ENCODE measurements at places on chromosomes 3 and 15.
A peak's percentile ranks its signal among the peaks of the same experiment; 100 is the strongest.

- no peak for DNase-seq
Observed at GRCh38 chr3:100899440-100900091, 93.7 kb downstream of the ABI3BP start.

GRCh38 chr15:76209942-76210341 lies 101.3 kb downstream of the ETFA start:
- DNase-seq: no peak

GRCh38 chr15:73050561-73051295 lies 1.5 kb upstream of the NEO1 start:
- DNase-seq: no peak

GRCh38 chr15:37102305-37103162 lies 2.2 kb upstream of the MEIS2 start:
- DNase-seq: no peak

GRCh38 chr3:55458181-55458790 lies 28.8 kb downstream of the WNT5A start:
- DNase-seq: no peak

GRCh38 chr3:55282994-55283393 lies 204.1 kb downstream of the WNT5A start:
- DNase-seq: no peak

DNA sequence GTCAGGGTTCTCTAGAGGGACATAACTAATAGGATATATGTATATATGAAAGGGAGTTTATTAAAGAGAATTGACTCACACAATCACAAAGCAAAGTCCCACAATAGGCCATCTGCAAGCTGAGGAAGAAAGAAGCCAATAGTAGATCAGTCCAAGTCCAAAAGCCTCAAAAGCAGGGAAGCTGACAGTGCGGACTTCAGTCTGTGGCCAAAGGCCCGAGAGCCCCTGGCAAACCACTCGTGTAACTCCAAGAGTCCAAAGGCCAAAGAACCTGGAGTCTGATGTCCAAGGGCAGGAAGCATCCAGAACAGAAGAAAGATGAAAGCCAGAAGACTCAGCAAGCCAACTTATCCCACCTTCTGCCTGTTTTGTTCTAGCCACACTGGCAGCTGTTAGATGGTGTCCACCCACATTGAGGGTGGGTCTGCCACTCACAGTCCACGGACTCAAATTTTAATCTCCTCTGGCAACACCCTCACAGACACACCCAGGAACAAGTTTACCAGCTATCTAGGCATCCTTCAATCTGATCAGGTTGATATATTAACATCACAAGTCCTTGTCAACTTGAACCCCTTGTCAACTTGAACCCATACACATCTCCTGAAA lies 54.2 kb upstream of the ACAD9 start:
- no peak for DNase-seq

GRCh38 chr15:57422113-57422754 lies 45.9 kb downstream of the CGNL1 start:
- no peak for DNase-seq

DNA sequence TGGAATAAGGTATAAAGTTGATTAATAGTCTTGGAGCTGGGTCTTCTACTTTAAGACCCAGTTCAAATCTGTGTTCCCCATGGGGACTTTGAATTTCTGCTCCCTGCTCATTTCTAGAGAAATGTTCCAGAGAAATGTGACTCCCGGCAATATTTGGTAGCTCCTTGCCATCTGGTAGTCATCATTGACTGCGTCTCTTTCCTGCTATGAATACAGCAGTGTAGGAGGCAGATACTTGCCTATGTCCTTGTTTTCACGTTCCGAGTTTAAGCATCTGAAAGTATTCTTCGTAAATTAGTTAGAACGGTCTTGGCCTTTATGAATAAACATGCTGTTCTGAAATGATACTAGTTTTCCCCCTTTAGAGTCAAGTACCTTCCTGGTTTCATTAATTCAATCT lies 352.9 kb downstream of the PTPRG start:
- no peak for DNase-seq

GRCh38 chr3:192409838-192410683 lies 317.3 kb downstream of the FGF12 start:
- no peak for DNase-seq

- DNase-seq: peak; percentile 77
Observed at GRCh38 chr15:89768071-89768500, 8.0 kb upstream of the MESP2 start.

- no peak for DNase-seq
Observed at GRCh38 chr15:86756688-86757087, 677.0 kb downstream of the AGBL1 start.

DNA sequence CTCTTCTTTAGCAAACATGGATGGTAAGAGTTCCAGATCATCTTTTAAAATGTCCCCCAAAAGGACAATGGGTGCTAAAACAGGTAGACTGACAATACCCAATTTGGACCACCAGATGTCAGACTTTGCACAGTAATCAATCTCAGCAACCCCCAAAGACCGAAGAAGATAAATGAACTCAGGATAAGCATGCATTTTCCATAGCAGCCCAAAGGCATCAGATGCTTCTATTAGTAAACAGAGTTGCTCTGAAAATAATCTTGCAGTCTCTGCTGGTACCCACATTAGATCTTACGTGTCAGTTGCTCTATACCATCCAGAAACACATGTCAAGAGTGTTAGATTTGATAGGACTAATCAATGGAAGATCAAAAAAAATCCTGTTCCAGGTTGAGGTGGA lies 20.6 kb downstream of the MYH15 start:
- no peak for DNase-seq

DNA sequence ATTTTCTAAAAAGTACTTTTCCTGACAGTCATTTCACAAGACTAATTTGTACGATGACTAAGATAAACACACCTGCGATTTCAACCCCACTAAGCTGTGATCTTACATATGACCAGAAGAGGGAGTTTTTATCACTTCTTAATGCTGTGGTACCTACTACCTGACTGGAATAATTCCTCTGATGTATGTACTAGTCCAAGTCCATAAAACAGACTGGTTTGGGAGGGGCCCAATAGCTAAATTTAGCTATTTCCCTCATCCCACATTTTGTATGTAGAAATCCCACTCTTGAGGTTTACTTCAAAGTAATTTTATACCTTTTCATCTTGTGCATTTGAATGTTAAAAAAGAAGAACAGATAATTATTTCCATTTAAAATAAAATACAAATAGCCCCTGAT lies 49.7 kb upstream of the SCAANT1 start:
- DNase-seq: no peak

DNA sequence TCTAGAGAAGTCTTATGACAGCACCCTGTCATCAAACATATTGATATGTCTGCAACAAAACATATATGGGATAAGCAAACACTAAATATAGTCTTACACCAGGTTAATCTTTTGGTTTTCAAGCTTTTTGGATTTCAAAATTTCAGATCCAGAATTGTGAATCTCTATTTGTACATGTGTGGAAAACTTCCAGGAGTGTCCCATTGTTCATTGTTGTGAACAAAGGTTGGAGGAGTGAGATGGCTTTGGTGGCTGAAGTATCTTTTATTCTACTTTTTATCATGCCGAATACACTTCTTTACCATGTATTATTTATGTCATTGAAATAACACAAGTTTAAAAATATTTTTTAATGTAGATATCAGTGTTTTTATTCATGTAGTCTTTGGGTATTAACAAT lies 5.9 kb upstream of the FHIT start:
- DNase-seq: no peak

- DNase-seq: no peak
Observed at GRCh38 chr3:171236265-171237008, 209.9 kb upstream of the SLC2A2 start.

GRCh38 chr3:57163751-57164150 lies 1.4 kb downstream of the IL17RD start:
- no peak for DNase-seq

DNA sequence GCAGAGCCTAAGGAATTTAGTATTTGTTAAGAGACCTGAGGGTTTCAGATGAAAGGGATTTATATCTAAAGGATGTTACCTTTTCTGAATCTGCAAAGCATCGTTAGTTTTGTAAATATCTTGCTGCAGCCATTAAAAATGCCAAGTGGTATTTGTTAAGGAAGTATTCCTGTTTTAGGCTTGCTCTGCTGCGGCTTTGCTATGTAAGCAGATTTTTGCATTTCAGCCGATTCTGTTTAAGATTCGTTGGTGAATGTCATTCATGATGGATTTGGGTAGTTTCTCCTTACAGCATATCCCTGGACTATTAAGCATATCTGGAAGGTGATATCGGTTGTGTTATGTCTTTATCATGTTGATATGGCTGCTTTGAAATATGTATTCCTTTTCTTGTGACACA lies 1.0 kb downstream of the USP8 start:
- no peak for DNase-seq

DNA sequence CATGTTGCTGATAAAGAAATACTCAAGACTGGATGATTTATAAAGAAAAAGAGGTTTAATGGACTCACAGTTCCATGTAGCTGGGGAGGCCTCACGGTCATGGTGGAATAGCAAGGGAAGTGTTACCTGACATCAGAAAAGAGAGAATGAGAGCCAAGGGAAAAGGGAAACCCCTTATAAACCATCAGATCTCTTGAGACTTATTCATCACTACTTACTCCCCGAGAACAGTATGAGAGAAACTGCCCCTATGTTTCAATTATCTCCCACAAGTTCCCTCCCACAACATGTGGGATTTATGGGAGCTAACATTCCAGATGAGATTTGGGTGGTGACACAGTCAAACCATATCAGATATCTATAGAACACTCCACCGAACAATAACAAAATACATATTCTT lies 904.6 kb downstream of the PDCD6IP start:
- DNase-seq: no peak

DNA sequence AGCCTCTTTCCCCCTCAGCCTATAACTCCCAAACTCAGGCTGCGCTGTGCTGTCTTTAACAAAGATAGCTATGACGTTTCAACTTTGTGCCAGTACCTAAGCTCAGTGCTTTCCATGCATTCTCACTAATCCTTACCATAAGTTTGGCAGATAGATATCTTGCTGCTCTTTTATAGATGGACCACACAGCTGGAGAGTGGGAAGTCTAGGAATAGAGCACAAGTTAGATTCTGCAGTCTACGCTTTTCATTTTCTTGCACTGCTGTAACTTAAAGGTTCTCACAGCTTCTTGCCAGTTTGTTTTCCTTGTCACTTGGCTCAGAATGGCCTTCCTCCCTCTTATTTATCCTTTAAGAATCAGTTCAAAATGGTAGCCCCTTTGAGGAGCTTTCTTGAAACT lies 468.8 kb downstream of the CNTN4 start:
- no peak for DNase-seq

DNA sequence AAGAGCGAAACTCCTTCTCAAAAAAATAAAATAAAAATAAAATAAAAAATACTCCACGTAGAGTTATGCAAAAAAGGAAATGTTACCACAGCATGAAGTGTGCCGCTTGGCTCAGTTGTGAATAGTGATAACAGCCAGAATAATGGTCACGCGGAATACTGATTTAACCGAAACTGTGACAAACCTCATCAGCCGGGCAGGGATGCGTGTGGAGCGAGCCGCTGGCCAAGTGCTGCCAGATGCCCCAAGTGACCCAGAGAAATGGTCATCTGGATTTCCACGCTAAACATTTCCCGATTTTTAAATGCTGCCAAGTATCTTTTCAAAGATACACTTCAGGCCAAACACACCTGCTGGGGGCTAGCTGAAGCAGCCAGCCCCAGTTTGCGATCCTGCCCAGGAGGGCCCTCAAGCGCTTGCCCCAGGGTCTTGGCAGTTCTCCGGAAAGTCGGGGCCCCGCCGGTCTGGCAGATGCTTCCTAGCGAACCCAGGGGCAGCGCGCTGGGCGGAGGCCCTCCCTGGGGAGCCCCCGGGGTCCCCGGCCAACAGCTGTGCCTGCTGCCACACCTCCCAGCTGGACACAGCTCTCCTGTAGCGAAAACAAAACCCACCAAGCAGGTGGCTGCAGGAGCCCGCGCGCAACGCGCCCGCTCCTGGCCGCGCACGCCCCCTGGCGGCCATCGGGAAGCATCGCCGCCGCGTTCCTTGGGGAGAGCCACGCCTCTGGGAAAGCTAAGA lies 35.1 kb downstream of the CMTM6 start:
- DNase-seq: peak; percentile 88

DNA sequence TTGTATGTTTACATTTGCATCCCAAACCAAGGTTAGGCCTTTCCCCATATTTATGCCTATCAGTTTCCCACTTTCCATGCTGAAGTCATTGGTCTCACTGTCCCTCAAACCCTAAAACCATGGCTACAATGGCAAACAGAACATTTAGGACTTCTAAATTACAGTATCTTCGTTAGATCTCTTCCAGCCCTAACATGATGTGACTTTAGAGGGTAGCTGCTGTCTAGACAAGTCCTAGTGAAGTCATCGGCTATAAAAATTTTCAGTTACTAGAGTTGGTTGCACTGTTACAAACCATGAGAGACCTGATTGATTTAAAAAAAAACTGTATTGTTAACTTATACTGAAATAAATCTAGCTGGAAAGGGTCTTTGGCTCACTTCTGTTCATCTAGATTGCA lies 54.6 kb downstream of the TM4SF4 start:
- no peak for DNase-seq

GRCh38 chr3:104040896-104041295 lies 1325.8 kb upstream of the ALCAM start:
- no peak for DNase-seq

GRCh38 chr15:72176159-72176558 lies 21.4 kb downstream of the GRAMD2A start:
- DNase-seq: peak; percentile 60

DNA sequence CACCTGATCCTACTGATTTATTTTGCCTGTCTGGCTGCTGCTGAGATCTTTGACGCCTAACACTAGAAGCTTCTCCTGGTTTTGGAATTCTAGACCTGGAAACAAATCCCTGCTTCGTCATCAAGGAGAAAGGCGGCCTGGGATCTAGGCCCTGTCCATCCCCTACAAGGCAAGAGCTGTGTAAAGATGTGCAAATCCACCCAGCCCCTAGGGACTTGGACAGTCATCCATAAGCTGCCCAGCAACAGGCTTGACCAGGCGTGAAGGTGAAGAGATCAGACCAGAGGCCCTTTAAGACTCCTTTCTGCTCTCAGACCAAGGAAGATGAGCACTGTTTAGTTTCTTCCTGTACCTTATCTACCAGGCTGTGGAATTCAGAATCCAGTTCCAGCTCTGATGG lies 32.2 kb downstream of the SLC41A3 start:
- no peak for DNase-seq

- DNase-seq: no peak
Observed at GRCh38 chr3:177149106-177149505, 48.2 kb downstream of the TBL1XR1 start.

DNA sequence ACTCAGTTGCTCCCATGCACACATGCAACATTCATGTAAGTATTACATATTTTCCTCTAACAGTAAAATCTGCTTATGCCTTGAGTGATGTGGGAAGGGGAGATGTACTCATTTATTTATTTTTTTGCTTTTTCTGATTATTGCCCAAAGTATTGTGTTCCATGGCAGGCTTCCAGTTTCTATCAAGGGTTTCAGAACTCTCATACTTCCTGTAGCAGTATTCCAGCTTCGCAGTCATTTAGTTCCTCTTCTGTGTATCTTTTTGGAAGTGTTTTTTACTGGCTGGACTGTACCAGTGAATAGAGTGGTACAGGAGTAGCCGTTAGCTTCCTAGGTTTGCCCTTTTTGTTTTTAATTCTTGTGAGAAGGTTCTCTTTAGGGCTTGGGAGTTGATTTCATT lies 26.9 kb downstream of the RAB11A start:
- DNase-seq: no peak
